Stimulated activated CD8-positive, alpha-beta memory T cell treated with anti-CD3 and anti-CD28 coated beads, Interleukin-15, amount 100 ng/mL, for 24 hours (primary cell): ENCODE measurements at places on chromosomes 5 and 9.

DNA sequence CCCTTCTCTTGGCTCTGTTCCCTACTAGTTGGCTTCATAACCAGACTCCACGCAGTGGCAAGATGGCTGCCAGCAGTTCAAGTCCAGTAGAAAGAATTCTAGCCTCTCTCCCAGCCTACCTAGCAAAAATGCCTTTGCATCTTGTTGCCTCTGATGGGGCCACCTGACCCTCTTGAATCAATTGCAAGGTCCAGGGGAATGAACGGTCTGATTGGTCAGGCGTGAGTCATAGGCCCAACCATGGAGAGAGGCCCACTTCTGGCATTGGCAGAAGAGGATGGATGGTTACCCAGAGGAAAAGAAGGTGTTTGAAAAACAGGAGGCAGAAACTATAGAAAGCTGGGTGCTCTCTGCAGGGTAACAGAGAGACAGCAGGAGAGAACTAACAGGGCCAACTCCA, 622.6 kb downstream of the CCDC171 start:
- DNase-seq = no peak

DNA sequence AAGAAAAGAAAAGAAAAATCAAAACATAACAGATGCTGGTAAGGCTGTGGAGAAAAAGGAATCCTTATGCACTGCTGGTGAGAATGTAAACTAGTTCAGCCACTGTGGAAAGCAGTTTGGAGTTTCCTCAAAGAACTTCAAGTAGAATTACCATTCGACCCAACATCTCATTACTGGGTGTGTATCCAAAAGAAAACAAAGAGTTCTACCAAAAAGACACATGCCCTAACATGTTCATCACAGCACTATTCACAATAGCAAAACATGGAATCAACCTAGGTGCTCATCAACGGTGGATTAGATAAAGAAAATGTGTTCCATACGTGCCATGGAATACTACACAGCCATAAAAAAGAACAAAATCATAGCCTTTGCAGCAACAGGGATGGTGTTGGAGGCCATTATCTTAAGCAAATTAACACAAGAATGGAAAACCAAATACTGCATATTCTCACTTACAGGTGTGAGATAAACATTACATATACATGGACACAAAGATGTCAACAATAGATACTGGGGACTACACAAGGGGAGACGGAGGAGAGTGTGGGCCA, 63.4 kb downstream of the PDE6A start:
- DNase-seq = no peak

- no peak for DNase-seq
Measured at GRCh38 chr9:109907810-109908458, 127.9 kb downstream of the PALM2AKAP2 start.

DNA sequence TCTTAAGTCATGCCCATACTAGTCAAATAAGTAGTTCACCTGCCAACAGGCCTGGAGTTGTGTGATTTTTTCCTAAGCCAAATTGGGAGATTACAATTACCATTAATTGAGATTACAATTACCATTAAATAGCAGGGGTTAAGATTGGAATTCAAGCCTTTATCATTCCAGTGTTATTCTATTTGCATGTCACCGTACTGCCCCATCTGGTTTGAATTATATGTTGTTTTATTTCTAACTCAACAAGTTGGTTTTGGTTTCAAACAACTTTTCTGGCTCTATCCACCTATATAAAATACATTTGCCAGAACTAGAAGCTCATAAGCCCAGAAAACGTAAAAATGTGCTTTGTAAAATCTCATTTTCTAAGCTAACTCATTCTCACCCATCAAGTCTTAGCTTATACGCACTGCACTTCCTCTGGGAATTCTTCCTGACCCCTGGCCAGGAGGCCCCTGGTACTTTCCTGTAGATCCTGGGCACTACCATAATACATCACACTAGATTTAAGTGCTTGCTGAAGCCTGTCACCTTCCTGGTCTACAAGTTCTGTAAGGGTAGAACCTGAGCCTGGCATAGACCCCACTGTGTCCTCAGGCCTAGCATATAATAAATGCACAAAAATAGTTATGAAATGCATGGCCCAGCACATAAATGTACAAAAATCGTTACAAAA, 242.0 kb upstream of the TRPM3 start:
- DNase-seq = no peak

GRCh38 chr5:32712481-32713360, 1.6 kb downstream of the NPR3 start:
- DNase-seq = no peak

GRCh38 chr9:93033531-93033930, 25.0 kb upstream of the SUSD3 start:
- no peak for DNase-seq

- DNase-seq = no peak
Measured at GRCh38 chr9:92931606-92932005, 15.7 kb upstream of the FGD3 start.

GRCh38 chr9:83185488-83186154, 122.7 kb upstream of the RASEF start:
- no peak for DNase-seq

DNA sequence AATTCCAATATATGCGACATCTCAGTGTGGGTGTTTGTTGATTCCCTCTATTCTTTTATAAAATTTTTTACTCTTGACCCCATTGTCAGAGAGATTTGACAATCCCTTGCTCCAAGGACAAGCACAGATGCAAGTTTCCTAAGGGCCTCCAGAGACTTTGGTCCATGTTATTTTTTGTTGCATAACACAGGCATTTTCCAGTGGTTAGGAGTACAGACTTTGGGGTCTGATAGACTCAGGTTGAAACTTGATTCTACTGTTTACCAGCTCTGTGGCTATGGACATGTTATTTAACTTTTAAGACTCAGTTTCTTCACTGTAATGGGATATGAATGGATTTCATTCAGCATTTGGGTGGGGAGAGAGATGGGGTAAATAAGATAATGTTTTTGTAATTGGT, 361.3 kb downstream of the ENC1 start:
- no peak for DNase-seq

DNA sequence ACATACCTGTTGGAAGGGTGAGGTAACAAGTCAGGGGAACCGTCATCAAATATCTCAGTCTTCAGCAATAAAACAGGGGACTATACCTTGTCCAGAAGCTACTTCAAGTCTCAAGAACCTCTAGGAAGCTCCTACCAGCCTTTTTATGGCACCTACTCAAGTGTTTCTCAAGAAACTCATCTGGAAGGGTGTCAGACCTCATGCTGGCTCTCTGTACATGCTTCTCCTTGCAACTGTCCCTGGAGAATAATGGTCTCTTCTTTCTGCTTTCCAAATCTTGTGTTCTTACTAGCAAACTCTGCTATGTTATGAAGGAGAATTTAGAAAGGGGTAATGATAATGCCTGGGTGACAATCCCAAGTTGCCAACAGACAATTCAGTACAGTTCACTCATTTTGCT, 8.3 kb upstream of the PTAR1 start:
- DNase-seq = no peak

DNA sequence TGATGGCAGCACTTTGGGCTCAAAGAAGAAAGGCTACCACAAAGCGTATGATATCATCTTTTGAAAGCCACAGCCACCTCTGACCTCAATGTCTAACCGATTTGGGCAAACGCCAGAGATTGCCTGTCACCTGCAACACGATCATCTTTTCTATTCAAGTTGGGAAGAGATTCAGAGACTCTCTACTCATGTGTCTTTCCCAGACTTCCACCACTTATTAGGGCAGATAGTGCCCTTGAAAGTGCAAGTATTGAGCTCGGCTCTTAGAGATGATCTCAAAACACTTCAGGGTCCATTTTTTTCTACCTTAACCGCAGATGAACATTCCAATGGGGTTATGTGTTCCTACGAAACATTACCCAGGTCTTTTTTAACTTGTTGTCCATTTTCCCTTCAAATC, 213.7 kb downstream of the DRD1 start:
- DNase-seq = no peak

GRCh38 chr5:27316271-27316650, 277.9 kb upstream of the CDH9 start:
- no peak for DNase-seq

DNA sequence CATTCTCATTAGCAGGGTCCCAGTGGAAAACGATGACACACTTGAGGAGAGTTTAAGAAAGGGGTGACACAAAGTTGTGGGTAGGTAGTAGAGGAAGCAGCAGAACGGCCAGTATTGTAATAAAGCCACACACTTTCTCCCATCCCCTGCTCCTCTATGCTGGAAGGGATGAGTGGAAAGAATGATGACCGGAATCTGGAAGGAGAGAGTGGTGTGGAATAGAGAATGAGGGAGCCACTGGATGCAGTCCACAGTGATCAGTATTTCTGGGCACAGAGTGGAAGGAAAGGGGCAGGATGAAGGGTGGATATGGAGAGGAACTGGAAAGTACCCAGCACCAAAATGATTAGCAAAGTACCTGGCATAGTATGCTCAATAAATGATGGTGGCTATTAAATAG, 133.8 kb upstream of the DAB2 start:
- DNase-seq = no peak

DNA sequence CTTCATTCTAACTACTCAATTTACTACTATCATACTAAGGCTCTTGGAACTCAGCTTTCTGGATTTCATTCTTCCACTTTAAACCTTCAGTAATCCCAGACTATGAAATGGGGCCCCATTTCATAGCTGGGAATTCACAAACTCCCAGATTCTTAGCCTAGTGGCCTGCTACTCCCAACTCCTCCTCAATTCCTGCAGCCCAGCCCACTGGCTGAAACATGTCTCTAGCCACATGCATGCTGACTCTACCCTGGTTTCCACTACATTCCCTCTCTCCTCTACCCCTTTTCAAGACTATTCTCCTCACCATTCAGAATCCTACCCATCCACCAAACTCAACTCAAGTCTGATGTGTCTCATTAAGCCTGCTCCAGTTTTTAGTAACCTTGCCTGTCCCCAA, 370.6 kb downstream of the BNC2 start:
- no peak for DNase-seq

DNA sequence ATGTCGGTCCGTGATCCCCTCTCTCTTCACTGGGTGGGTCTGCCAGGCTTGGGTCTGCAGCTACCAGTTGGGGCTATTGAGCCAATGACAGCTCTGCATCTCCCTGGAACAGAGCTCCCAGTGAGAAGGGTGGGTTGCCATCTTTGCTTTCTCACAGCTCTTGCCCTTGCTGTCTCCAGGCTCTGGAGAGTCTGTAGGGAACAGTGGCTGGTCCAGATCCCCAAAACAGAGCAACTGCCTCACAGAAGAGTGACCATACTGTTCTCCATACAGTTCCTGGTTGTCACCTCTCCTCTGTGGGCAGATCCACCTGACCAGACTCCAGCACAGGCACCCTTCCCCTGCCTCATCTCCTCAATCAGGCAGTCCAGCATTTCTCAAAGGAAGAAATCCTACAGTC, 5.2 kb upstream of the IFNA17 start:
- DNase-seq = no peak
